Globus pallidus (tissue), 1 donor: ENCODE measurements at places on chromosomes 1 and 21.

DNA sequence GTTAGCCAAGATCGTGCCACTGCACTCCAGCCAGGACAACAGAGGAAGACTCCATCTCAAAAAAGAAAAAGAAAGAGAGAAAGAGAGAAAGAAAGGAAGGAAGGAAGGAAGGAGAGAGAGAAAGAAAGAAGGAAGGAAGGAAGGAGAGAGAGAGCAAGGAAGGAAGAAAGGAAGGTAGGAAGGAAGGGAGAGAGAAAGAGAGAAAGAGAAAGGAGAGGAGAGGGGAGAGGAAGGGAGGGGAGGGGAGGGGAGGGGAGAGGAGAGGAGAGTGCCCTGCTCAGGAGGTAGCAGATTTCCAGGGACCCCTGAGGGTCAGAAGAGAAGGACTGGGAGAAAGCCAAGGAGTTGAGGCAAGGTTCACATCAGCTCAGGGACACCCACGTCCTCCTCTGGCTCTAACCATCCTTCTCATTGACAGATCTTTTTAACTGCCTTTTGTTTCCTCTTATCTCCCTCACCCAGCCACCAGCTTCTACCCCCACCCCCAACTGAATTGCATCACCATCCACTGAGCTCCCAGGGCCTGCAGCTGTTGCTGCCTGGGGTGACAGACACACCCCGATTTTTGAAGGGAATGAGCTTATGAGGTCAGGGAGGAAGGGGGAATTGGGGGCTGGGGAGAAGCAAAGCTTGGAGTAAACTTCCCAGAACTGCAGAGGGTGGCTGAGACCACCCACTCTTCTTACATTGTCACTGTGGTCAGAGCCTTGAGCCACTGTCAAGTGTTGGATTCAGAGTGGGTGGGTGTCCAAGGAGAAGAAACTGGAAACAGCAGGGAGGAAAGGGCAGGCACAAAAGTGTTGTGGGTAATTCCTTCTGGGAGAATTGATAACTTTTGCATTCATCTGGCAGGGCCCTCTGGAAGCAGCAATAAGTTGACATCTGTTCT lies 91.6 kb downstream of the GLUL start:
- DNase-seq: peak; percentile 87

DNA sequence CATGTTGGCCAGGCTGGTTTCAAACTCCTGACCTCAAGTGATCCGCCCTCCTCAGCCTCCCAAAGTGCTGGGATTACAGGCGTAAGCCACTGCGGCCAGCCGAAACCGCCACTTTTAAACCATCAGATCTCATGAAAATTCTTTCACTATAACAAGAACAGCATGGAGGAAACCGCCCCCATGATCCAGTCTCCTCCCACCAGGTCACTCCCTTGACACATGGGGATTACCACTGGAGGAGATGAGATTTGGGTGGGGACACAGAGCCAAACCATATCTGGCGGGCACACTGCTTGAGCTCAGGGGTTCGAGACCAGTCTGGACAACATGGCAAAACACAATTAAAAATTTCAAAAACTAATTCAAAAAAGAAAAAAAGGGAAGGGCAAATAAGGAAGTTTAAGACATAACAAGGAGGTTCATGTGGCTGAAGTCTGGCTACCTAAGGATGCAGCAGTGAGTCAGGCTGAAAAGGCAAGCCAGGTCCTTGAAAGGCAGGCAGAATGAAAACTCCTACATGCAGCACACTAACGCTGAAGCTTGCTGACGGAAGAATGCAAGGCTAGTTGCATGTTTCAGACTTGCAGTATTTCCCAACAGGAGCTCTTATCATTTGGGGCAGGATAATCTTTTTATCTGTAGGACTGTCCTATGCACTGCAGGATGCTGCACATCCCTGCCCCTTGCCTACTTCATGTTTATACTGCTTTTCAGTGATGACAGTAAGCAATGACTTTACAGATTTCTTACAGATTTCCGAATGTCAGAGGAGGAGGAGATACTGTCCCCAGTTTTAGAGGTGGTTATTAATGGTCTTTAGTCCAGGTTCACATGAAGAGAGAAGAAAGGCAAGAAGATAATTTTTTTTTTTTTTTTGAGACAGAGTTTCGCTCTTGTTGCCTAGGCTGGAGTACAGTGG lies 49.3 kb downstream of the FBXO42 start:
- no peak for DNase-seq

DNA sequence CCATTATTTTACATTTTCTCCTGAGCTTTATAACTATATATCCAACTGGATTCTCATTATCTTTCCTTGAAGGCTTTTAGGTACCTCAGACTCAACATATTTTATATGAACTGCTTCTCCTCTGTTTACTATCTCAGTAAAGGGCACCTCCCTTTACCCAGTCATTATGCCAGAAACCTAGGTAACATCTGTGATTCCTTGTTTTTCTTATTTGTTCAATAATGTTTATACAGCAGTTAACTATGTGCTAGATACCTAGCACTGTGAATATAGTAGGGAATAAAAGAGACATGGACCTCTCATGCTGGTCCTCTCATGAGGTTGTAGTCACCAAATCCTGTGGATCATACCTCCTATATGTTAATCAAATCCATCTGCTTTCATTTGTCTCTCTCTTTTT lies 25.6 kb downstream of the PPP1R12B start:
- no peak for DNase-seq

DNA sequence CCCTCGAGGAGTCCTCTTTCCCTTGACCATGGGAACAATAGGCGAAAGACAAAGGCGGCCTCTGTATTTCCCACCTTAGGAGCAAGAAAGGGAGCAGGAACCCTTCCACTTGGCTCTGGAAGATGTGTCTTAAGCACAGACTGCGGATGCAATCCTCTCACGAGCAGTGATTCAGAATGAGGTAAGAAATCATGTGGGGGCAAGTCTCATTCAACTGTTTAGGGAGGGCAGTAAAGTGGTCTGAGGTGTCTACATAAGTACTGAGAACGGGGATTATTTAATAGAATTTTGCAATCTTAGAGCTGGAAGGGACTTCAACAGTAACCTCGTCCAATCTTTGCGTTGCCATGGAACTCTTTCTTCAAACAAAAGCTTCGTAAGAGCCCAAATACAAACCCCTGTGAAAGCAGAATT lies 1.6 kb upstream of the DYRK3 start:
- DNase-seq: peak; percentile 15

DNA sequence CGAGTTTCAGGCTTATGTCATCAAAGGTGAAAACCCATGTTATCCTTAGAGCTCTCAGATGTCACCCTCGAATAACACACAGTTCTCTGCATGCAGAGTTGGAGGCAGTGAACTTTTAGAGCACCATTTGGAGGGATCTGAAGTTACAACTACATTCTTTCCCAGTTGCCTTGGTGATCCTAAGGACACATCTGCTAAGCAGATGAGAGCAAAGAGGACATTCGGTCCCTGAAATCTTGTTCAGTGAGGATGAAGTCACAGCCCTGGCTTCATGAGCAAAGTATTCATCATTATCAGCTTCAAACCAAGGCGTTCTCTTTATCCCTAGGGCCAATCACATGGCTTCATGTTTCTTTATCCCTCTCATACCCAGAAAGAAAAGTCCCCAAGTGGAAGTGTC lies 23.1 kb upstream of the MCOLN2 start:
- no peak for DNase-seq
